B cell (primary cell): ENCODE measurements at places on chromosomes 1 and 21.

DNA sequence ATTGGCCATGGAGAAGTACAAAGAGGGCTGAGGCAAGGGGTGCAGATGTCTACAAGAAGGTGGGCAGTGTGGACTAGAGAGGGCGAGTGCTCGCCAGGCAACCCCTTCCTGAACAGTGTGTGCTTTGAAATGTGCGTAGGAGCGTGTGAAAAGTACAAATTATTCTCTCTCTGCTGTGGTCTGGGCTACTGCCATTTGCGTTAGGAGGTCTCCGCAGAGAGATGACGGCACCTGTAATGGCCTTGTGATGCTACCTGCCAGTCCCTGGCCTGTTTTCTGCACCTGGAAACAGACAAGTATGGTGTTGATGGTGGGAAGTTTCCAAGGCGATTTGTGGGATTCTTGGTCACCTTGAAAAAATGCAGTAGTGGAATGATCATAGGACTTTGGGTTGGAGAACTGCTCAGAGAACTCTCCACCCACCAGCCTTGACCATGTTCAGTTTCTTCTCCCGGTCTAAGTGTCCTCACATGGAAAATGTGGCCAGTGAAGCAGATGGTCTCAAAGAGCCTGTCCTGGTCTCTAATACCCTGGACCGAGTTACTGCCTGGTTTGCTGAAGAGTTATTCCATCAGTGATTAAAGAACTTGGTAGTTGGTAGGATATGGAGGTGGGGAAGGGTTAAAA lies 74.5 kb downstream of the MRPS6 start:
- no peak for DNase-seq

GRCh38 chr1:53585129-53585528 lies 125.9 kb downstream of the DMRTB1 start:
- DNase-seq: no peak

DNA sequence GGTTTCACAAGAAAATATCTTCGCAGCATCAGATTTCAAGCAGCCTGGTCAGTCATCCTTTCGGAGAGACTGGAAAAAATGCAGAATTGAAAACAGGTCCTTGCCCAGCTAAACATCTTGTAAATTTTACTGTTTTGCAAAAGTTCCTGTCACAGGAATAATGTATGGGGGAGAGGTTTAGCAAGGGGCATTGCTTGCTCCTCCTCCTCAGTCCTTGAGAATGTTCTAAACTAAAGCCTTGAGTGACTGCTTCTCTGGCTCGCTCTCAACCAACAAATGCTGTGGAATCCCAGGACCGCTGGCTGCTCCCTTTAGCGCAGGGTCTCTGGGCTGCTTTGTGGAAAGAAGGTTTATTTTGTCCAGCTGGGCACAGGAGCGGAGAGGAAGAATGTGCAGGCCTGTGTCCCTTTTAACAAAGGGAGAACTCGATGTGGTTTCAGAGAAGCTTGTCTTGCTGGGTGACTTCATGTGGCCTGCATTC lies 33.6 kb upstream of the FHAD1 start:
- no peak for DNase-seq

GRCh38 chr1:171313319-171313834 lies 606 bp upstream of the FMO4 start:
- no peak for DNase-seq

DNA sequence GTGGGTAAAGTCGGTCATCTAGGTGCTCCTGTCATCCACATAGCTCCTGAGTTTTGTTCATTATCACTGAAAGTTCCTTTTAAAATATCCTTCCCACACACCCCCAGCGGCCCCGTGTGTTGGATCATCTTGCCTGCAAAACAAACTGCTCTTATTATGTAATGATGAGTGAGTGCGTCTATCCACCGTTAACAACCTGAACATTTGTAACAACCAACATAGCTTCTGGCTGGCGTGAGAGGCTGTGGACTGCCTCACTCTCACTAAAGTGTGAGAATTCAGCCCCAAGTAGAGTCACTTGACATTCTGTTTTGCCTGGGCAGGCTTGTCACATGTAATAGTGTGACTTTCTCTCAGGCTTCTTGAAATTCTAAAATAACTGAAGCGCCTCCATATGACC lies 14.5 kb upstream of the KCNA2 start:
- DNase-seq: no peak

DNA sequence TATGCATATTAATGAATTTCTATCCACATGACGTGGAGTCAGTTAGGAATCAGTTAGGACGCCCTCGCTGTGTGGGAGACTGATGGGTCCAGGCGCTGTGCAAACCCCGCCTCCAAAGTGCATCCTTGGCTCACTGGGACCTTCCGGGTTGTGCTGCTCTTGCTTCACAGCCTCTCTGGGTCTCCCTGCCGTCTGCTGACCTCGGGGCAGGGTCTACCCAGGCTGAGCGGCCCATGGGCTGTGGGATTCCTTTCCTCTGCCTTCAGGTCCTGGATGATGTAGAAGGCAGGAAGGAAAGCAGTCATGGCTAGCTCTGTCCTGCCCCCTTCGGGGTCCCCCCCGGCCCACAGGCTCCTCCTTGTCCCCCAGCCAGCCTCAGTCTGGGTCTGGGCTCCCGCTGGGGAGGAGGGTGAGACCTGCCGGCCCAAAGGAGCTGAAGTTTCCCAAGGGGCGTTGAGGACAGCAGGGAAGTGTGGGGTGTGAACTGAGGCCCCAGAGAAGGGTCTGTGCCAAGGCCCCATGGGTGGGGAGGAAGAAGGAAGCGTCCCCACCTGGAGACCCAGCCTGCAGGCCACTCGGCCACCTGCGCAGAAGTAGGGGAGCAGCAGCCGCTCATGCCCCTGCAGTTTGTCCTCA lies 24.6 kb upstream of the CDK11A start:
- no peak for DNase-seq

GRCh38 chr1:13762642-13763041 lies 62.7 kb downstream of the PRDM2 start:
- no peak for DNase-seq

GRCh38 chr1:12413664-12414410 lies 184.0 kb downstream of the VPS13D start:
- DNase-seq: no peak

- peak; percentile 37 for DNase-seq
Measured at GRCh38 chr1:26278724-26279455, 996 bp upstream of the SH3BGRL3 start.

- DNase-seq: no peak
Measured at GRCh38 chr1:231444059-231444458, 22.0 kb upstream of the EGLN1 start.

DNA sequence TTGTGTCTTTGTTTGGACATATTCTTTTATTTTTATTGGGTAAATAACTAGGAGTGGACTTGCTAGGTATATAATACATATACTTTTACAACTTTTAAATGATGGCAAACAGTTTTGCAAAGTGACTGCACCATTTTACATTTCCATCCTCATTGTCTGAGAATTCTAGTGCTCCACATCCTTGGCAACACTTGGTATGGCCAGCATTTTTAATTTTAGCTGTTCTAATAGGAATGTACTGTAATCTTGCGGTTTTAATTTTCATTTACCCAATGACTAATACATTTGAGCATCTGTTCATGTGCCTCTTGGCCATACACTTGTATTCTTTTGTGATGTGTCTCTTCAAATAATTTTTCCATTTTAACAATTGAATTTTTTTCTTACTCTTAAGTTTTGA lies 37.0 kb upstream of the ATP6V1G3 start:
- DNase-seq: no peak

DNA sequence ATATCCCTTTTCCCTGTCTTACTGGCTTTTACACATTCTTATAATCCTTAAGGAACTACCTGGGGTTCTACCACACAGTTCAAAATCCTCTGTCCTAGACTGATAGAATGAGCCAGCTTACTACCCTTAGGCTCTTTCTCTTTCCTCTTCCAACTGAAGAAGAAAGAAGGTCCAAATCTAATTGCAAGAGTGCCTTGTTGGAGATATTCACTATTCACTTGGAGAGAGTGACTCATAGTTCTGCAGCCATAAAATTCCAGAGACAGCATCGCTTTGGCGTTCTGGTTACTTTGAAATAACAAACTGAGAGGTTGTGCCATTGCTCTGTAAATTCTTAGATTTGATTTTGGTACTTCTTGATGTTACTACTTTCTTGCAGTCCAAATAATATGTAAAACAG lies 4.2 kb downstream of the CADM3 start:
- no peak for DNase-seq

DNA sequence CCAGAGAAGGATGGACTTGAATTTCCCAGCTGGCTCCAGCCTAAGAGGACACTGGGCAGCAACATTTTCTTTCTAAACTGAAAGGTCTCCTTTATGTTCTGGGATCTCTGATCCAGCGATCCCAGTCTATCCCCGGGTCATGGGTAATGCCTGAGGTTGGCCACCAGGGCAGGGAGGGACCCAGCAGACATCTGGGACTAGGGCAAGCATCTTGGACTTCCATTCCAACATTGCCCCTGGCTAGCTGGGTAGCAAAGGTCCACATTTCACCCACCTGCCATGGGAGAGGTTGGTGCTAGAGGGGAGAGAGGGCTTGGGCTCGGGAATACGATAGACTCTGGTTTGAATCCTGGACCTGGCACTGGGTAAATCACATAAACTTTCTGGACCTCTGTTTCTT lies 84.6 kb downstream of the LRRN2 start:
- no peak for DNase-seq

DNA sequence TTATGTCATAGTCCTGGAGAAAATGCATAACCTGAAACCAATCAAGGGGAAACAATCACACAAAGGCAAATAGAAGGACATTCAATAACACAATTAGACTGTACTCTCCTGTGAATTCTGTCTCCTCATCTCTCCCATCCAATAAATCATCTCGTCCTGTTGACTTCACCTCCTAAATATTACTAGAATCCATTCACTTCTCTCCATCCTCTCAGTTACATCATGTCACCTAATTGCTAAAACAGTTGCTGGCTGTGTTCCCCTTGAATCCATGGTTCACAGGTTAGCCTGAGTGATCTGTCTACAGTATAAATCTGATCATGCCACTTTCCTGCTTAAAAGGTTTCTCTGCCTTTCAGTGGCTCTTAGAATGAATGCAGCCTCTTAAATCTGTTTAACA lies 220.2 kb downstream of the TGFB2 start:
- no peak for DNase-seq

DNA sequence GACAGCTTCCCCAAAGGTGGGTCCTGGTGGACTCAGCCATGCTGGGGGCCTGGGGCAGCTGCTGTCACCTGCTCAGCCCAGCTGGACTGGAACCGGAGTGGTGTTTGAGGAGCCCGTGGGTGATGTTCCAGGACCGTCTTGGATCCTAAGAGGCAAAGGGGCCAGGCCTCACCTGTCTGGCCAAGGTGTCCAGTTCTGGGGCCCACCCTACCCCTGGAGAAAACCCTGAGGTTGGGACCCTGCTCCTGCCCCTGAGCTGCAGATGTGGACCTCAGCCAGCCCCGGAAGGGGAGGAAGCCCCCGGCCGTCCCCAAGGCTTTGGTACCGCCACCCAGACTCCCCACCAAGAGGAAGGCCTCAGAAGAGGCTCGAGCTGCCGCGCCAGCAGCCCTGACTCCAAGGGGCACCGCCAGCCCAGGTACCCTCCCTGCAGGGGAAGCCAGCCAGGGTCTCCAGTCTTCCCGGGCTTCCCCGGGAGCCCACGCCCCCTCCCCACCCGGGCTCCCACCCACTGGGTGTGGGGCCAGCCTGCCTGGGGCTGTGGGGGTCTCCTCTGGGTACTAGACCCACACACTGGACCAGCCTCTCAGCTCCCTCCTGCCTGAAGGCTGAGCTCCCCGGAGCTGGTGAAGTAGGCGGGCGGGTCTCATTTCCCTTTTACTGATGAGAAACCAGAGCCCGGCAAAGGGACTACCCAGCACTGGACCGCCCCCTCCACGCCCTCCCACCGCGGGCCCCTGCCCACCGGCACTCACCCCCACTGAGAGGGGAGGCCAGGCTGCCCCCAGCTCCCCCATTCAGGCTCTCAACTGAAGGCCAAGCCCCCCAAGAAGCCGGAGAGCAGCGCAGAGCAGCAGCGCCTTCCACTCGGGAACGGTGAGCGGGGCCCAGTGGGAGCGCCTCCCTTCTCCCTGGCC lies 1.3 kb downstream of the AIRE start:
- DNase-seq: no peak

GRCh38 chr1:48043622-48044021 lies 46.4 kb upstream of the TRABD2B start:
- DNase-seq: no peak

DNA sequence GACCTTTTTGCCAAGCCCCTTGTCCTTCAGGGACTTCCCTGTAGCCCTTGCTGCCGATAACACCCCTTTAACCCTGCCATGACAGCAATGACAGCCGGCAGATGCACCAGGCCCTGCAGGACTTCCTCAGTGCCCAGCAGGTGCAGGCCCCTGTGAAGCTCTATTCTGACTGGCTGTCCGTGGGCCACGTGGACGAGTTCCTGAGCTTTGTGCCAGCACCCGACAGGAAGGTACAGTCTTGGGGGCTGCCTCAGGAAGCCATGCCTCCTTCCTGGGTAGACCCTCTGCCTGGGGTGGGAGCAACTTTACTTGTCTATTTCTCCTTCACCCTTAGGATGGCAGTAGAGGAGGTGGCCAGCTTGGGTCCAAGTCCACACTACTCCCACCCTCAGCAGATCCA lies 16.1 kb upstream of the PADI6 start:
- peak; percentile 22 for DNase-seq

- no peak for DNase-seq
Measured at GRCh38 chr1:64112281-64112680, 91.1 kb upstream of the UBE2U start.

- peak; percentile 50 for DNase-seq
Measured at GRCh38 chr1:234154320-234155251, 218.7 kb upstream of the COA6 start.

GRCh38 chr1:236841341-236841740 lies 46.2 kb downstream of the MTR start:
- DNase-seq: no peak

- DNase-seq: no peak
Measured at GRCh38 chr1:213996320-213997037, 8.7 kb downstream of the PROX1 start.

DNA sequence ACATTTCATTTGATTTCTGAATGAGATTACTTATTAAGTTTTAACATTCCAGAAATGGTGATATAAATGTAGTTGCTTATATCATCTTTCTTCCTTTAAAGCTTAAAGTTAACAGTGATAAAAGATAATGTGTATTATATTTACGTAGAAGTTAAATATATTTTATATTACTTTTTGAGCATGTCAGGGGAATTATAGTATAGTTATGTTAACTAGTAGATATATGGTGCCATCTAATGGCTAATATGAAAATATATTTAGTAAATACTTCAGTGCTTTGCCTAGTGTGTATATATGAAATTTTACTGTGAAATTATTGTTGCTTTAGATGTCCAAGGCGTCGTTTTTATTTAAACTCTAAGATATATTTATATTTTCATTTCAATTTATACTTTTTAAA lies 51.5 kb downstream of the SYT14 start:
- no peak for DNase-seq

DNA sequence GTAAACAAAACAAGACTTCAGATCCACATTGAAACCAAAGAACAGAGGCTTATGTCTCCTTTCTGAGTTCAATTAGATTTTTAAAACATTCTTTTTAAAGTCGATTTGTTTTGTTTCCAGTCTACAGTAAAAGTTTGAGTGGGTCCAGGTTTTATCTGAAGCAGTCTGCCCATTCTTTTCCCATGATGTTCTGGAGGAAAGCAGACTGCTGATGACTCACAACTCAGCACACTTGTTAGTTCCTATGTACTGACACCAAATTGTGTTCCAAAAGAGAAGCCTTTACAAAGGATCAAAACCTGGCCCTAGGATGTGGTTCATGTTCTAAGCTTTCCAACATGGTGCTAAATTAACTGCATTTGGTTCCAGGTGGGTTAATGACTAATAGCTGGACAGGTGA lies 11.4 kb upstream of the CCN1 start:
- DNase-seq: no peak
